ENCODE measurements at places on chromosomes 16 and 17. TPM values are rescaled to one million over a fixed set of nuclear protein-coding genes. Genes with fewer than 3 reads are reported as not detected.

Gene RRAD
- polyA plus RNA-seq, result 3.9 TPM

Gene CLN3
- polyA plus RNA-seq, result 31.2 TPM

Gene PIPOX
- 5.6 TPM for polyA plus RNA-seq

Gene CYGB
- 15.1 TPM for polyA plus RNA-seq

Gene CA7
- 0.24 TPM for polyA plus RNA-seq

Gene CDH13
- polyA plus RNA-seq, result 16.5 TPM

Gene RASL10B
- 12.2 TPM for polyA plus RNA-seq

Gene PIK3R5
- polyA plus RNA-seq, result 0.65 TPM

Gene ADAD2
- polyA plus RNA-seq, result not detected

Gene CLEC18A
- polyA plus RNA-seq, result 93.1 TPM

Gene MRPL28
- 69.2 TPM for polyA plus RNA-seq

Gene SMIM36
- polyA plus RNA-seq, result 0.17 TPM

Gene IGF2BP1
- polyA plus RNA-seq, result 22.2 TPM

Gene CDK12
- 50.5 TPM for polyA plus RNA-seq

GRCh38 chr17:79761894-79762589 is 15.9 kb upstream of the CBX2 start:
- no peak for DNase-seq

- no peak for DNase-seq
Observed at GRCh38 chr17:35152421-35153140, 5.0 kb downstream of the UNC45B start.

- no peak for DNase-seq
Observed at GRCh38 chr17:310111-311010, 42.2 kb downstream of the RPH3AL start.

- DNase-seq, result no peak
Observed at GRCh38 chr16:31696968-31697743, 169.5 kb downstream of the AHSP start.

DNA sequence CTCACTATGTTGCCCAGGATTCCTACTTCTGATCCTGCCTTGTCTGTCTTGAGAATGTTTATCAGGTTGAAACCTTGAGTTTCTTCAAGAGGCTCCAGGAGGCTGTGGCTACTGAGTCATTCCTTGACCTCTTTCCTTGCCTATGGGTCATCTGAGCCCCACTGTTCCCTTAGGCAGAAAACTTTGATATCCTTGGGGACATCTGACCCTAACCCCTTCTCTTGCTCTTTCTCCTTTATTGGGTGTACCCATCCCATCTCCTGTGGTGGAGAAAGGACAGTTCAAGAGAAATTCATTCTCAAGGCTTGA is 12.5 kb downstream of the ARL4D start:
- DNase-seq, result no peak

DNA sequence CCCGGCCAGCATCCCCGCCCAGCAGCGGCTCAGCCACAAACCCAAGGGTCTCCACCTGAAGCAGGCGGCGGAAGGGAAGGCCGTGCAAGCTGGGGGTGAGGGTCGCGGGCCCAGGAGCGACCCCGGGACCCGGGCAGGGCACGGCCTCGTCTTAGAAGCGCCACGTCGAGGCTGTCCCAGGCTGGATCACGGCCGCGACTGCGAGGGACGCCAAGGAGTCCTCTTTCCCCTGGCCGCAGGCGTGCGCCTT is 538 bp upstream of the CCNF start:
- no peak for DNase-seq

- no peak for DNase-seq
Observed at GRCh38 chr16:13503960-13504635, 415.9 kb upstream of the ERCC4 start.

- DNase-seq, result no peak
Observed at GRCh38 chr16:66324815-66325515, 41.5 kb upstream of the CDH5 start.

DNA sequence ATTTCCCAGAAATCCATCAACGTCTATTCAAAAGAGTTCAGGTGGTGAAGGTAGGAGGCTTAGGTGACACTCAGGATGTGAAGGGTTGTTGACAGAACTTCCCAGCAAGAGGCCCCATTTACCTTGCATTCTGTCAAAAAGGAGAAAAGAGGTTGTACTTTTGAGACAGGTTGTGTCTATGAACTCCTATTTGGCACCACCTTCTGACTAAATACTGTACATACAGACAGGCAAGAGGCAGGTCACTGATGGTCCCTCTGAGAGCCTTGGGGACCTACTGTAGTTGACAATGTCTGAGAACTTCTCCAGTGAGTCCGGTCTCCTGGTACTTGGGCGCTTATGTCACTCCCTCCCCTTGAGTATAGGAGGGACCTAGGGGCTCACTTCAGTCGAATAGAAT is 479.3 kb upstream of the ZFHX3 start:
- DNase-seq, result no peak

GRCh38 chr17:14007951-14008350 is 61.4 kb upstream of the COX10 start:
- DNase-seq, result no peak

DNA sequence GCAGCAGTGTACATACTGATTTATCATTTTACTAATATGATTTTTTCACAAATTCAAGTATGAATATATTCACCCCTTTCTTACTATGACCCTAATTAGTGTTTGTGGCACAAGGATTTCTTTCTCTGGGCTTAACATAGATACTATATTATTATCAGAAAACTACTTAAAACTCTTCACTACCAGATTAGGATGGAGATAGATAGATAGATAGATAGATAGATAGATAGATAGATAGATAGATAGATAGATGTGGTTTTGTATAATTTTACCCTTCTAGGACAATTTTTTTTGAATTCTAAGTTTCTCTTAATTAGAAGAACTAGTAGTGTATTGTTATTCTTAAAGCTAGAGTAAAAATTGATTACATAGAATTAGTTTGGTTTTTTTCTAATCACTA is 49.6 kb downstream of the VMP1 start:
- no peak for DNase-seq

DNA sequence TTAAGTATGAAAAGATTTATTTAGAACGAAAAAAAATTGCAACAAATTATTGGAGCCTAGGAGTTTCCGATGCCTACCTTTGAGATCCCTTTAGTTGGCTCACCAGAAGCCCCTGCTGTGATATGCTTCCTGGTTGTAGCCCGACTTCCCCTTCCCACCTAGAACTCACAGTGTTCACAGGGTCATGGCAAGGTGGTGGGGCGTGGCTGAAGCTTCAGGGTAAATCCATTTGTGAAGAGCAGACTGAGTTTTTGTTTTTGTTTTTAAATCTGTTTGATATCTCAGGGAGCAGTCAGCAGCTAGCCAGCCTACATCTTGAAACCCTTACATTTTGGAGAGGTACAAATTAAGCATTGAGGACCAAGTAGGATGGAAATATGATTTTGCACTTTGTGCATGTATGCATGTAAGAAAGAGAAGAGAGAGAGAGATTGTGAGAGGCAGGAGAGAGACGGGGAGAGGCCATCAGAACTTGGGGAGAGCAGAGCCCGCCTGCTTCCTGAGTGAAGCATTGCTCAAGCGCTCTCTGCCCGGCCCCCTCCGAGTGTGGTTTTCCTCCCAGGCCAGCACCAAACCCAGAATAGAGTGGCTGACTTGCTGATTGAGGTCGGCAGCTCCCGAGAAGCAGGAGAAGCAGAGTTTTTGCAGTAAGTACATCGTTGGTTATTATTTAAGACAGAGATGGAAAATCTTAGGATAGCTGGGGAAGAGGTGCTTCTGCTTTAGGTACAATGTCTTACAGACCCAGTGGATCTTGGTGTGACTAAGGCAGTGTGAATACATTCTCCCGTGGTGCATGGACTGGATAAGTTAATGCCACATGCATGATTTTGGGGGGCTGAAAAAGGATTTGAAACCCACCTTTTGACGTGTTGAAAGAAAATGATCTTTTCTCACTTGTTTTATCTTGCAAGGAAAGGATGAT is 64.2 kb downstream of the SPECC1 start:
- no peak for DNase-seq

DNA sequence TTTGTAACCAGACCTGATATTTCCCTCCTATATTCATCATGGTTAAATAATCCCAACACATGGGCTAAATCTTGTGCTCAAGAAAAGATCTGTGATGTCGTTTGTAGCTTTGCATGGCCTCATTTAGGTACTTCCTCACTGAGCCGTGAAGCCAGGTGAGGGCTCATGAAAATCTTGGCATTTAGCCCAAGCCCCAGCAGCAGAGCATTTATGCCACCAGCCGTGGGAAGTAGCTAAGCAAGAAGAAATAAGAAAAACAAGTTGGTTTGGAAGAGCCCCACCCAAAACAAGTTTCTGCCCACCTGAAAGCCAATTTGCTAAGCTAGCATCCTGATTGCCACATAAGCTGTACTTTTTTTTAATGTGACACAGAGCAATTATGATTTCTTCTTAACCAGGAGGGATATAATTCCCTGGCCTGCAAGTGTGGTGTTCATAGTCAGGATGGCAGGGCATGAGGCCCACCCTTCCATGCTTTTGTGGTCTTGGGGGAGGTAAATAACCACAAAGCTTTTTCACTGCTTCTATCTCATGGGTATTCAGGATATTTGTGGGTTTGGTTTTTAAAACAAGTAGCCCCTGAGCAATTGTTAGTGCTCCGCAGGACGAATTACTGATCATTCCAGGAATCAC is 10.5 kb downstream of the TMIGD1 start:
- DNase-seq, result no peak

GRCh38 chr17:82559566-82560251 is 40.2 kb downstream of the FOXK2 start:
- DNase-seq, result no peak

GRCh38 chr16:11168386-11169051 is 87.5 kb downstream of the SOCS1 start:
- DNase-seq, result no peak

DNA sequence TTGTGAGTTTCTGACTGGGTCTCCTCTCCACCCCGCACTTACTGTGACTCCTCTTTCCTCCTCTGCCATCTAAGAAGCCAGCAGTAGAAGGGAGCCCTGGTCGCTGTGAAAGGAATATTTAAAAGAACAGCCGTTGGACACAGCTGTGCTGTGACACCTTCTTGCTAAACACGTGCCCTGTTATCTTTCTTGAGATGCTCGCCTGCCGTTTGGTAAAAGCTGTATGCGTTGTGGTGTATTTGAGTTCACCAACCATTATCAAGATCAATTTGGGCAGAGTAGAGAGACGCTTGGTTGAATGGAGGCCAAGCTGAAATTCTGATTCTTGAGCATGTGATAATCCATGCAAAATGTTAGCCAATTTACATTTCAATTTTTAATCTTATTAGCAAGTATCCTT is 3.8 kb downstream of the GID4 start:
- DNase-seq, result no peak

DNA sequence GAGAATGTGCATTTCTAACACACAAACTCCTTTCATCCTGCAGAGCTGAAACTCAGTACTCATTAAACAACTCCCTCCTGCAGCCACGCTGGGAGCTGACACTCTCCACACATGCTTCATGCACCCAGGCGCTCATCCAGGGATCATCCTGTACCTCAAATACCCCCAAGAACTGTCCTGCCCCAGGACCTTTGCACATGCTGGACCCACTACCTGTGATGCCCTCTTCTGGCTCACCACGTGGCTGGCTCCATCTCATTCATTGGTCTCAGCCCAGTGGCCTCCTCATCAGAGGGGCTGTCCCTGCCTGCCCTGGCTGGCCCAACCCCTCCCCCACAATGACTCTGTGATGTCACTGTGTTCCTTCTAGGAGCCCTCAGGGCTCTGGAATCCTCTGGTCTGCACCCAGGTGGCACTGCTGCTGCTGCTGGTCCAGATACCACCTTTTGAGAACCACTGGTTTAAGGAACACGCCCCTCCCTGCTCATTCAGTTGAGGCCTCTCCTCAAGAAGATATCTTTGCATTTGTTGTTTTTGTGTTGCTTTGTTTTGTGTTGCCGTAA is 160.9 kb upstream of the FOXF1 start:
- DNase-seq, result no peak

GRCh38 chr17:45902892-45903346 is 8.6 kb downstream of the MAPT start:
- DNase-seq, result no peak

GRCh38 chr17:54372069-54372749 is 528.4 kb upstream of the TOM1L1 start:
- no peak for DNase-seq

DNA sequence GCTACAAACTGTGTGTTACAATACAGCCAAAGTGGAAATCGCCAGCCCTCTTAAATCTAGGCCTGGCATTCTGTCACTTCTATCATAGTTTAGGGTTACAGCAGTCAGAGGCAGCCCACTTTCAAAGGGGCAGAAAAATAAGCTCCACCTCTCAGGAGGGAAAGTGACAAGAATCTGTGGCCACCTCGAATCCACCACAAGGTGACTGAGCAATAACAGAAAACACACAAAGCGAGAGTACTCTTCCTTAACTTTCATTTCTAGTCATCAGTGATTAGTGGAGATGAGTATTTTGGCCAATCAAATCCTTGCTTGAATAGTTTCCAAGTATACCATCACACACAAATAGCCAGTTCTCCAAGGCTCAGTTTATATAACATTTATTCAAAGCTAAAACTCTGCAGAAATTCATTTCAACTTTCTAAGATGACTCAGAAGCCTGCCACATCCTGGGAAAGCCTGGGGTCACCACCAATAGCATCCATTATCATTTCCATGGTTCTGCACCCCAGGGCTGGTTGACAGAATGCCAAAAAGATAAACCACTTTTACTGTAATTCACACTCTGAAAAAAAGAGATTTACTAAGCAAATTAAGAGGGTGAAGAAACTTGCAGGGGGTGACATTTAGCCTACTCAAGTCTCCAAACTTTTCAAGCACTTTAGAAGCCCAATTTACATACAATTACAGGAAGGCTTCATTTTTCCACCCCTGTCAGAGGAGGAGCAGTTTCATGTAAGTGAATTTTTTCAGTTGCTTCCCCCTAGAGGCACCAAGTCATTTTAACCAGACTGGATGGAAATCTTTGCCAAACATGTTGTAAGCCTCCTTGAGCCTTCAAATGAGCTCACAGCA is 66.8 kb downstream of the SALL1 start:
- no peak for DNase-seq

DNA sequence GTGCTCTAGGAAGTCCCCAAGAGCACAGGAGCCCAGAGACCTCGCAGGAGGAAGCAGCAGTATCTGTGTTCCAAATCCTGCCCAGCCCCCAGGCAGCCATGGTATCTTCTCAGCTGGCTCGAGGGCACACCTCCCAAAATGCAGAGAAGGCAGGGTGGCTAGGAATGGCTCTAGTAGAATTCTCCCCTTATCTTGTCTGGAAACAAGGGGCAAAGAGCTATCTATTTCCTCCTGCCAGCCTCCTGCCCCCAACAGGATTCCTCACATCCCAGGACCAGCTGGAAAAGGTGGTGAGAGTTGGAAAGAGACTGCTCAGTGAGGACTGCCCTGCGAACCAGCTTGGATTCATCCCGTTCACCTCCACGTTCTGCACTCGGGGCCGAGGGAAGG is 8.6 kb upstream of the TSPOAP1 start:
- DNase-seq, result no peak

- DNase-seq, result no peak
Observed at GRCh38 chr16:85428168-85428898, 184.8 kb upstream of the GSE1 start.

DNA sequence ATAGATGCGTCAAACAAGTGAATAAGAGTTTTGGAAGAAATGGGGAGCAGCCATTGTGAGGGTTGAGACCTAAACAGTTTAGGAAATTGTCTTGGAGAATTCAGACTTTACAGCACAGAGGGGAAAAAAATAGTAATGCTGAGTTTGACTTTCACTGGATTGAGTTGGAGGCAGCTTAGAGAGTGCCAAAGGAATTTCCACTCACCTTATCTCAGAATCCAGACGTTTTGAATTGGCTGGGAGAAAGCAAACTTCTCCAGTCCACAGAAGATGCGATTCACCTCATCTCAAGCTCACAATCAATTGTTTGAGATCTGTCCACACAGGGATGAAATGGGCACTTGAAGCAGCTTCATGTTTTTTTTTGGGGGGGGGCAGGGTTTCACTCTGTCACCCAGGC is 663.5 kb upstream of the SALL1 start:
- no peak for DNase-seq
